Stimulated activated CD4-positive, alpha-beta T cell treated with anti-CD3 and anti-CD28 coated beads, Interleukin-12 subunit alpha, Interleukin-12 subunit beta, amount 100 ng/mL, for 48 hours (primary cell): ENCODE measurements at places on chromosomes 5 and 9.

DNA sequence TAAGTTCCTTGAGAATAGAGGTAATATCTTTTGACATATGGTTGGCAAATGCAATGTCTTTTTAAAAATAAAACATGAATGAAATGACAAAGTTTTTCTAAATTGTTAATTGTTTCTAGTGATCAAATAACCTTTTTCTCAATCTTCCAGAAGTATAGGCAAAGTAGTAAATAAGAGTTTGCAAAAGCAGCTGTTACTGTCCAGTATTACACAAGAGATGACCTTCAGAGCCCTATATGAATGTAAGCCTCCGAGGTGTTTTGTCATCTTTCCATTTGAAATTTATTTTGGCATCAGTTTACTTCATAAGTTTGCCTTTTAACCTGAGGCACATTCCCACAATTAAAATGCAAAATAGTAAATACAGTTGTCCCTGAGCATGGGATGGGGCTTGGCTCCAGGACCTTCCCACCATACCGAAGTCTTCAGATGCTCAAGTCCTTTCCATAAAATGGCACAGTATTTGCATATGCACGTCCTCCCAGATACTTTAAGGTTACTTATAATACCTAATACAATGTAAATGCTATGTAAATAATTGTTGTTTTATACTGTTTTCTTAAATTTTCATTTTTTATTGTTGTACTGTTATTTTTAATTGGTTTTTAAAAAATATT is 65.6 kb downstream of the MEGF9 start:
- DNase-seq = no peak

- peak; percentile 30 for DNase-seq
Observed at GRCh38 chr9:20683351-20684034, 566 bp upstream of the FOCAD start.

DNA sequence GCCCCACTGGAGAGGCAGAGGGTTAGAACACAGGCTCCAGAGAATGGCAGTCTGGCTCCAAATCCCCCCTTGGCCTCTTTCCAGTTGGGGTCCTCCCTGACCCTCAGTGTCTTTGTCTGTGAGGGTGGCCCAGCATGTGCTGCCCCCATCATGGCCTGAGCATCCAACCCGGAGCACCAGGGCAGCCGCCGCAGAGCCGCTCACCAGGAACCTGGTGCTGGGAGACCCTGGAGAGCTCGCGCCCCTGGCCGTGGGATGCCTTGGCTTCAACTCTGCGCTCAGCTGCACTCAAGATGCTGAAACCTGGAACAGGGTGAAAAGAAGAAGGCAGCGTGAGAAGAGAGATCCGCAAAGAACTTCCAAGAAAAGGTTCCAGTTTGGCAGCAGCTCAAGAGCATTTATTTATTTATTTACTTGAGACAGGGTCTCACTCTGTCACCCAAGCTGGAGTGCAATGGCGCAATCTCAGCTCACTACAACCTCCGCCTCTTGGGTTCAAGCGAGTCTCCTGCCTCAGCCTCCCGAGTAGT is 3.8 kb downstream of the CCDC187 start:
- no peak for DNase-seq

GRCh38 chr5:111953351-111954127 is 196.5 kb upstream of the NREP start:
- no peak for DNase-seq

- DNase-seq = no peak
Observed at GRCh38 chr5:5971203-5971602, 407.1 kb downstream of the MED10 start.

DNA sequence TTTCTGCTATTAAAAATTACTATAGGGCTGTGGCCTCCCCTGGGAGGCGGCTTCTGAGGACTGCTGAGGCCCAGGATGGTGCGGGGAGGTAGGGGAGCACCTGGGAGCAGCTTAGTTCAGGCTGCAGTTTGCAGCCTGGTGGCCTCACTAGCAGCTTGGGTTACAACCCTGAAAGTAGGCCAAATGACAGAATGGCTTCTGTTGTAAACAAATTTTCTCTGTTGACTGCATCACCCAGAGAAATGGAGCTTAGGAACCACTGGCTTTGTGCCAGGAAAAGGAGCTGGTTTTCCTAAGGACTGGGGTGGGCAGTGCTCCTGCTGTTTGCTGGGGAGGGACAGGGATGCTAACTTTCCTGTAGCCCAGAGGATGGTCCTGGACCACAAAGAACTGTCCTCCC is 130.3 kb downstream of the ENTREP1 start:
- DNase-seq = no peak
